ENCODE measurements at places on chromosomes 5 and 9. TPM values are rescaled to one million over a fixed set of nuclear protein-coding genes. Genes with fewer than 3 reads are reported as not detected.
A peak's percentile ranks its signal among the peaks of the same experiment; 100 is the strongest.

- H3K4me1 ChIP-seq: no peaks in the 10 kb centered on the region
- no peaks in the 10 kb centered on the region for H3K27me3 ChIP-seq
- H3K36me3 ChIP-seq: no peaks in the 10 kb centered on the region
- DNase-seq: no peak
- no peak overlapping the region for H3K4me3 ChIP-seq
These were observed 628.8 kb upstream of the RGMB start for GRCh38 chr5:98144710-98145109.

ZNF782 gene
- 4.4 TPM for total RNA-seq

- no peak overlapping the region for H3K27ac ChIP-seq
- no peaks in the 10 kb centered on the region for H3K27me3 ChIP-seq
- no peak for DNase-seq
- no peak overlapping the region for H3K4me3 ChIP-seq
These were observed 20.6 kb upstream of the SV2C start for GRCh38 chr5:76062502-76063041.

- no peaks in the 10 kb centered on the region for H3K27me3 ChIP-seq
- H3K4me1 ChIP-seq: no peaks in the 10 kb centered on the region
- H3K27ac ChIP-seq: no peak overlapping the region
- H3K4me3 ChIP-seq: no peak overlapping the region
- no peaks in the 10 kb centered on the region for H3K36me3 ChIP-seq
These were observed 31.0 kb downstream of the EPB41L4A start for GRCh38 chr5:112388074-112388473.

ALDH1A1 gene
- total RNA-seq: 181 TPM

- peak overlapping the region; percentile 75 for H3K27ac ChIP-seq
- no peaks in the 10 kb centered on the region for H3K36me3 ChIP-seq
- DNase-seq: no peak
- H3K27me3 ChIP-seq: no peaks in the 10 kb centered on the region
- peaks cover 41% of the 10 kb centered on the region for H3K4me1 ChIP-seq
These were observed 26.9 kb downstream of the SLC46A2 start for GRCh38 chr9:112863746-112864145.

BSPRY gene
- 20.1 TPM for total RNA-seq

DNA sequence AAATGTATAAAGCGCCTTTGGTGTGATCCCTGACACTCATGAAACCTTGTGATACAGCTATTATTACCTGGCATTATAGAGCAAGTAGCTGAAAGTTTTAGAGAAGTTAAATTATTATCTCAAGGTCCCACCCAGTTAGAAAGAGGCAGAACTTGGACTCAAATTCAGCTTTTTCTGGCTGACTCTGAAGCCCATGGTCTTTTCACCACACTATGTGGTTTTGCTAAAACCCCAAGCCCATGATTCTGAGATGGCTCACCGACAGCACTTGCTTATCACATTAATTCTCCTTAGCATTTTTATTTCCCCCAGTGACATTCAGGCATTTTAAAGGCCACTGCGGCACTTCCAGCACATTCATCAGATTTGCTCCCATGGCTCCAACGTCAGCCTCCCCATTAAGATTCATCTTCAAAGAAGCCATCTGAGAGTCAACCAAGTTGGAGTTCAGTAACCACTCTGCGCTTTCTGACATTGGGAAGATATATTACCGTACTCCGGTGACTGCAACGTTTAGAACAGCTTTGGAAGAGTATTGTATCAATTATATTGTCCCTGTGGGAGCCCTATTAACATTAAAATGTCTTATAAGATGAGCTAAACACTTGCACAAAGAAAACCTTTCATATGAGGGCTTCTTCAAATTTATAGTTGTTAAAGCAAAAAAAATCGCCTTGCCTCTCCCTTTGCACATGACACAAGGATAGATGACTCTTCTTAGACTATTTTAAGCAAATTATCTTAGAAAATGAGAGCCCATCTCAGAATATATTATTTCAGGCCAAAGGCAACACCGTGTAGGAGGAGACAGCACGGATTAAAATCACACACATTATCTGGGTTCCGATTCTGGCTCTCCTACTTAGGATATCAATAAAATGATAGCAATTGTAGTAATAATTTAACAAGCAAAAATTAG, 638.1 kb downstream of the ACTL7B start:
- H3K27ac ChIP-seq: no peak overlapping the region
- H3K36me3 ChIP-seq: no peaks in the 10 kb centered on the region
- no peak for DNase-seq
- no peaks in the 10 kb centered on the region for H3K27me3 ChIP-seq

- no peaks in the 10 kb centered on the region for H3K4me1 ChIP-seq
- H3K4me3 ChIP-seq: no peak overlapping the region
- H3K27me3 ChIP-seq: no peaks in the 10 kb centered on the region
- DNase-seq: no peak
These were observed 84.1 kb upstream of the MEGF10 start for GRCh38 chr5:127206320-127207113.

- H3K4me1 ChIP-seq: peaks cover 3% of the 10 kb centered on the region
- no peaks in the 10 kb centered on the region for H3K36me3 ChIP-seq
- no peak overlapping the region for H3K4me3 ChIP-seq
- no peaks in the 10 kb centered on the region for H3K27me3 ChIP-seq
These were observed 3.5 kb upstream of the HNRNPA0 start for GRCh38 chr5:137757634-137758033.
